ENCODE measurements at places on chromosomes 3 and 15. TPM values are rescaled to one million over a fixed set of nuclear protein-coding genes. Genes with fewer than 3 reads are reported as not detected.

Gene FEZF2
- not detected for total RNA-seq

DNA sequence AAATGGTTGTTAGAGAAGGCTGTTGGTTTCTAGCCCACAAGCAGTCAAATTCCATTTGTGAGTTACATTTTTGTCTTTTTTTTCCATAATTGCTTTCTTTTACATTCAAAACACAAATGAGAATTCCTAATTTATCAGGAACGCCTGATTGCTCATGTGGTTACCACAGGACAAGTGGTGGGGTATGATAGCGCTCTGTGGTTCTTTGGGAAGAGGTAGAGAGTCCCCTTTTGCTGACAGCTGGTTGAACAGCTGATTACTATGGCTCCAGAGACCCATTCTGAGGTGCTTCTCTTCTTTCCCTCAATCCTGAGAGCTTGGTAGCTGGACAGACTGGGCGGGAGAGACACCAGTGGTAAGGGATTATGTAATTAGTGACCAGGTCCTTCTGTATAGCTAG, 24.4 kb downstream of the CNOT10 start:
- H3K27ac ChIP-seq, result no peak overlapping the region
- no peak for DNase-seq
- no peaks in the 10 kb centered on the region for H3K27me3 ChIP-seq
- H3K4me1 ChIP-seq, result peaks cover 13% of the 10 kb centered on the region

DNA sequence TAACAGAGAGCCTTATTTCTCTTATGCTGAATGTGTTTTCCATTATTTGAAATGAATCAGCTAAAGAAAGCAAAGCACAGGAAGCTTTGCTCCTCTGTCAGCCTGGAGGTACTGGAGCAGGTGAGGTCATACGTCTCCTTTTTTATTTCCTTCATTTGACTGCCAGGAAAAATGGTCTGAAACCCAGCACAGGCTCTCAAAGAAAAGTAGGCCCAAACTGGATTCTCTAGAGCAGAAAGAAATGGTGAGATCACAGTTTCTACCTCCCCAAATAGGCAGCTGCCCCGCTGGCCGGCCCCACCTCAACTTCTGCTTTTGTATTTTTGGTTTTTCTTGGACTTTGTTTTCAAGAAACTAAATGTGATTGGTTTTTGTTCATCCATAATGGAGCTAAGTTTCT, 95.1 kb downstream of the RPL39L start:
- no peaks in the 10 kb centered on the region for H3K27me3 ChIP-seq
- DNase-seq, result no peak
- peak overlapping the region; percentile 48 for H3K27ac ChIP-seq
- no peak overlapping the region for H3K4me3 ChIP-seq

DNA sequence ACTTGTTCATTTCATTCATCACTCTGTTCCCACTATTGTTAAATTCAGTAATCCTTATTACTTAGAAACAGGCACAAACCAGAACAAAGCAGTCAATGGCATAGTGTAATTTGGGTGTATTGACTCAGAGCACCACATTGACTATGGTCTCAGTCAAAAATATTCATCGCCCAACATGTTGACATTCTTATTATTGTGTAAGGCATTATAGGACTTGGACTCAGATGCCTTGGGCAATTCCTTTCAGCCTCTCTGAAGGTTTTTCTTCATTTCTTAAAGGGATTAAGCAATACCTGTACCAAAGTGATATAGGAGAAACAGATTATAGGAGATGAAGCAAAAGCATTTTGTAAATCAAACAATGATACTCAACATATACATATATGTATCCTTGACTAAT, 114.7 kb upstream of the BHLHE40 start:
- no peak overlapping the region for H3K4me3 ChIP-seq
- H3K27ac ChIP-seq, result no peak overlapping the region
- no peak for DNase-seq
- no peaks in the 10 kb centered on the region for H3K36me3 ChIP-seq
- peaks cover 22% of the 10 kb centered on the region for H3K4me1 ChIP-seq
- H3K27me3 ChIP-seq, result no peaks in the 10 kb centered on the region

GRCh38 chr15:25879438-25879837, 16.3 kb upstream of the ATP10A start:
- no peak overlapping the region for H3K4me3 ChIP-seq
- H3K27ac ChIP-seq, result no peak overlapping the region
- peaks cover 12% of the 10 kb centered on the region for H3K4me1 ChIP-seq

DNA sequence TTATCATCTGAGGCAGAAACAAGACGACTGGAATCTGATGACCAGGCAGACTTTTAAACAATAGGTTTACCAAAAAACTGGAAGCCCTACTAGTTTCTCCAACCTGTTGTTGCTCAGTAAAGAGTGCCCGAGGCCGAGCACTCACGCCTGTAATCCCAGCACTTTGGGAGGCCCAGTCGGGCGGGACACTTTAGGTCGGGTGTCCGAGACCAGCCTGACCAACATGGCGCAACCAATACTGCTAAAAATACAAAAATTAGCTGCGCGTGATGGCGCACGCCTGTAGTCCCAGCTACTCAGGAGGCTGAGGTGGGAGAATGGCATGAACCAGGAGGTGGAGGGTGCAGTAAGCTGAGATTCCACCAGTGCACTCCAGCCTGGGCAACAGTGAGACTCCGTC, 1.1 kb upstream of the WDR5B start:
- DNase-seq, result peak; percentile 24
- no peaks in the 10 kb centered on the region for H3K27me3 ChIP-seq
- peak overlapping the region; percentile 92 for H3K27ac ChIP-seq
